ENCODE measurements at places on chromosomes 7 and 10.

DNA sequence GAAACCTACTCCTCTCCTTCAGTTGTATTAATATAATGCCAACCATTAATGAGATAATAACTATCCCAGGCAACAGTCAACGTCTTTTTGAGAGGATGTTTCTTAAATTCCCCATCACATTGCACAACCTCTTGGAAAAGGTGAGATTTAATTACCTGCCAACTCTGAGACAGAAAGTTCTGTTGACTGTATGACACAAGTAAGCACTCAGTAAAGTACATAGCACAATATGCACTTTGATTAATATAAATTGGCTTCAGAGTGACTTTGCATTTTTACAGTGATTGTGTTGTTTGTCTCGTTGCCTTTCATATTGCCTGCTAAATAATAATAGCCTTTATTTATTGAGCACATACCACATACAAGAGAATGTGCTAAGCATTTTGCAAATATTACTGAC lies 46.7 kb downstream of the CAV1 start:
- DNase-seq, result no peak

GRCh38 chr7:22386865-22387264 lies 29.9 kb upstream of the RAPGEF5 start:
- no peak for DNase-seq

DNA sequence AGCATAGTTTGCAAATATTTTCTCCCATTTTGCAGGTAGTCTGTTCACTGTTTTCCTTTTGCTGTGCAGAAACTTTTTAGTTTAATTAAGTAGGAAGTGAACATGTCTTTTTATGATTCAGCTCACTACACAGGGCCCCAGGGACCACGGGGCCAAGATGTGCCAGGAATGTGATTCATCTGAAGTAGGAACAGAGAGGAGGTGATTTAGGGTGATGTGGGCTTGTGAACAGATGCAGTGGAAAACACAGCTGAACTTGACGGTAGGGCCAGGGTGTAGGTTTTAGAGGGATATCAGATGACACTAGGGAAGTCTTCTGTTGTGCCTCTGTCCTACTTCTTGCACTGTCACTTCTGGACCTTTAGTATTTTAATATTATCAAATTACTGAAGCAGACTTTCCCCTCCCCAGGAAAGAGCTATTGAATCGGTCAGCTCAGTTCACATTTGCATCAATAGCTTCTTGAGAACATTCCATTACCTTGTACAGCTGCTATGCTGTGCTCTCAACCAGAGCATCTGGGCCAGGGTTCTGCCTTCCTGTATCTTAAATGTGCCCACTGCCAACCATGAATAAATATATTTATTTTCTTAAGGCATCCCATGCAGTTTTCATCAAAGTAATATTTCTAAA lies 96.9 kb downstream of the OSBPL3 start:
- DNase-seq, result no peak

GRCh38 chr7:19707240-19707639 lies 1.6 kb downstream of the POLR1F start:
- DNase-seq, result no peak

DNA sequence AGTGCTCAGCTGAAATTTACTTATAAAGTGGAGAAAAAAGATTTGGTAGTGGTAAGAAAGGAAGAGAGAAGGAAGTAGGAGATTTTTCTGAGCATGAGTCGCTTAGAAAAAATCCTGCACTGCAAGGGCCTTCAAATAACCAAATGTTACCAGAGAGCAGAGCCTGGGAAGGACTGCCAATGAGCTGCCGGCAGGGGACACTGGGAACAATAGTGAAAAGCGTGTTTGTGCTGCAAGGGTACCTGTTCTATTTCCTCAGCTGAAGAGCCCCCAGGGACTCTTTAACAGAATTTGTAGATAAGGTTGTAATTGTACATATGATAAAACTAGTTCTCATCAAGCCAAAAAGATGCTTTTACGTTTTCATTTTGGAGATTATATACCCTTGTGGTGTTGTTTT lies 696.3 kb upstream of the C7orf33 start:
- DNase-seq, result no peak

- DNase-seq, result no peak
Observed at GRCh38 chr10:43199088-43199683, 60.9 kb downstream of the CSGALNACT2 start.

DNA sequence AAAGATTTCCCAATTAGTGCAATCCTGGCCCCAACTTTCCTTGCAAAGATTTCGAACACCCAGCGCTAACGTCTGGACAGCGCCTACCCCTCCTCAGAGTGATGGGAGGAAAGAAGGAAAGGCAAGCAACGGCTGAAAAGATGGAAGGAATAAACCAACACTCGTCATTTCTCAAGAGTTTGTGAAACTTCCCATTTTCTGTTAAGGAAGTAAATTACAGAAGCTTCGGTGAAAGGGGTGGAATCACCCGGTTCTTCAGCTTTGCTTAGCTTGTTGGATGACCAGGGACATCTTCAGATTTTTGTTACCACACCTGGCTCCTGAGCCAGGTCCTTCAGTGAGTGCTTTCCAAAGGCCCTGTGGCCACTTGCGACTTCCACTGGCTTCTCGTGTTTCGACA lies 313.1 kb downstream of the SKIDA1 start:
- no peak for DNase-seq

GRCh38 chr10:85645926-85646711 lies 720.5 kb downstream of the GRID1 start:
- DNase-seq, result no peak

DNA sequence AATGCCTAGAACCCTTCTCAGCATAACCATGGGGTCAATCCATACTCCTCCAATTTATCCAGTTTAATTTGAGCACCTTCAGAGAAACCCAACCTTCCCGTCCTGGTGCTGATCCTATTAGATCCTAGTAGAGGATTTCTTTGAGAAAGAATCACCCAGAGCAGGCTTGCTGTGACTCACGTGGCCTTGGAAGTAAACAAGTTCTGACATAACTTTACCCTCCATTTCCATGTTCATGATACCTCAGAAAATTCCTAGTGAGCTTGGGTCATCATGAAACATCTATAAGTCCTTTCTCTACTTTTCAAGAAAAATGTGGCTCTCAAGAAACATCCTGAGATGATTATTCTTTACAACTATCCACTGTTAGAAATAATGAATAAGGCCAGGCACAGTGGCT lies 71.7 kb downstream of the PRLHR start:
- DNase-seq, result no peak

DNA sequence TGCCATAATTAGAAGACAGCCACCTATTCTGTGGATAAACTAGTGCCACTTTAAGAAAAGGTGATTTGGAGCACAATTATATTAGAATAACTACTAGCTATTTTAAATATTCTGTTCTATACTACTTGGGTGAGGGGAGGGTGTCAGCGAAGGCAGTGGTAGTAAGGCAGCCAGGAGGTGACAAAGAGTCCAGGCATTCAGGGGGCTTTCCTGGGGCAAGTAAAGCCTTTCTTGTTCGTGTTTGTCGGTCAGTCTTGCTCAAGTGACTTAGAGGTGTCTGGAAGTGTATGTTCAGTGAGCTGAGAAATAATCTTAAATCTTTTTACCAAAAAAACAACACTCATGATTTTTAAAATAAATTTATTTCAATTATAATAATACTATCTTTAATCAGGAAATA lies 34.4 kb downstream of the ADD3 start:
- no peak for DNase-seq

DNA sequence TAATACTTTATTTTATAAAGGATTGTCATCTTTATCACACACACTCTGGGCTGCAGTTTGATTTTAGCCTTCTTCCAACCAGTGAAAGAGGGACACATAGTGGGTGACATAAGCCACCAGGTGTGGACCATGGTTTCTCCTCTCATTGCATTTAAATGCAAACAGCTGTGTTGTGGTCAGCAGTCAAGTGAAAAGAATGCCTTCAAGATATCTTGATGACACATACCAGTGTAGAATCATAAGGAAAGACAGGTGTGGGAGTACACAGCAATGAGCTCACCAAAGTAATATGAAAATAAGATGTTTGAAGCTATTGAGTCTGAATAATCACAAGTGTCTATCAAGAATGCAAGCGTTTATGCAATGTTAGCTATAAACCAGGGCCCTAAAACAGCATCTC lies 580.0 kb downstream of the XPNPEP1 start:
- no peak for DNase-seq

Measured in GM10248 (cell line).